ENCODE measurements at places on chromosomes 16 and 17.

- no peak for DNase-seq
Measured at GRCh38 chr16:12201866-12202265, 225.3 kb downstream of the SNX29 start.

GRCh38 chr16:582218-582613, 7.7 kb upstream of the RAB40C start:
- no peak for DNase-seq

GRCh38 chr17:58314706-58315015, 13.9 kb downstream of the TSPOAP1 start:
- DNase-seq: peak; percentile 45

DNA sequence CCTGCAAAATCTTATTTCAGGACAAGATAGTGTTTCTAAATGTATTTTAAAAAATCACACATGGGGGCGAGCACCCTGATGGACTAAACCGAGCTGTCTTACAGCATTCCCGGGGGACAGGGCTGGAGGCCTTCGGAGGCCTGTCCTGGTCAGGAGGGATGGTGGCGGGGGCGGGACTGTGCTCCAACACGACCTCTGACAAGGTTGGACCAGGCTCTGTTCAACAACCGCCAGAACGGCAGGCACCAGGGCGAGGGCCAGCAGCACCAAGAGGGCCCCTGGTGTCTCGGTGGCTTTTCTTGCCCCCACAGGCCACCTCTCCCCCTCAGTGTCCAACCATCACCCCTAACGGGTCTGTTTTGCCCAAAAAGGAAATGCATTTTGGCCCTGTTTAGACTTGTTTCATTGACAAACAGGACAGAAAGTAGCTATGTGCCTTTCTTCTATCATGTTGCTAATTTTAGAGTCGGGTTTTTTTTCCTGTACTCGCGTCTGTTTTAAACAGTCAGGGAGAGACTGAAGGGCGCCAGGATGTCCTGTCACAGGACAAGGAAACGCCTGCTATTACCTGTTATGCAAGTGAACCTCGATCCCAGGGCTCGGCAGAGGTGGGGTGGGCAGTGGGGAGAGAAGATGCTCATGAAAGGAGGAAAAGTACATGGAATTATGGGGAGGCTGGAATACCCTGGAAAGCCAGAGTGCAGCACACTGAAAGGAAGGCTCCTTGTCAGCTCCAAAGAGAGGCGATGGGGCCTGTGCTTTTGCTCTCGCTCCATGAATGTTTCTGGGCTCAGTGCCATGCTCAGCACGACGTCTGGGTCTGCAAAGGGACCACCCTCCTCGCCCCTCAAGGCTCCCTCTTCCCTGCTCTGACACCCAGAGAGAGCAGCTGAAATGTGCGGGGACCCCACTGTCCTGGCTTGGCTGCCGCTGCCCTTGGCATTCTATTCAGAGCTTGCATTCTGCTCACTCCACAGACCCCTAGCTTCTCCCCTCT, 11.9 kb downstream of the TMEM204 start:
- DNase-seq: no peak

DNA sequence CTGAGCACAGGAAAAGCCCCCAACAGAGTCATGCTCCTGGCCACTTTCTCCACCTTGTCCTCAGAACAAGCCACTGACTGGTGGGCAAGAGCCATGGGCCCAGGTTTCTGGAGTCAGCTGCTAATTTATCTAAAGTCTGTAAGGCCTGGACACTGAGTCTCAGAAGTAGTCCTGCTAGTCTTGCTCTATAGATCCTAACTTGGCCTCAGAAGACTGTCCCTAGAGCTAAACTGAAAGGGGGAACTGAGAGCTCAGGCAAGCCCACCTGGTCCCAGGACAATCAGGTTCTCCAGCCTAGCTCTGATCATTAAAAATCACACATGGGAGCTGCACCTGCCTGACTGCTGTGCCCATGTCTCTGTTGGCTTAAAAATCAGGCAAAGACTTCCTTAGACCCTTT, 485.8 kb downstream of the SLC39A11 start:
- no peak for DNase-seq

DNA sequence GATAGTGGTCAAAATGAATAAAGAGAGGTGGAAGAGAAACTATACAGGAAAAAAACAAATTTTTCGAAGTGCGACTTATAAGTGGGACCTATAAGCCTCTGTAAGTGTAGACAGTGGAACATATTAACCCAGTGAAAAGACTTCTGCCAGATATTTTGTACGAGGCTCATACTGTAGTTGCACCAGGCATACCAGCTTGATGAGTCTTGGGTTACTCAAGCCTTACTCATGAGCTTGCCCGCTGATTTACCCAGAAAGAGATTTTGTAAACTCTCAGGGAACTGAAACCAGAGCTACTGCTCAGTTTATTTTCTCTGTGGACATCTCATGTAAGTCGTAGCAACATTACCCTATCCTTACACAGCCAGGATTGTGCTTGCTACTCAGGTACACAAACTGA, 708.0 kb upstream of the SOX9 start:
- DNase-seq: peak; percentile 8

- no peak for DNase-seq
Measured at GRCh38 chr16:86085795-86086194, 186.8 kb downstream of the IRF8 start.

- DNase-seq: no peak
Measured at GRCh38 chr17:40462343-40463121, 19.3 kb downstream of the IGFBP4 start.

- peak; percentile 84 for DNase-seq
Measured at GRCh38 chr17:83189044-83190003, 109.9 kb downstream of the METRNL start.

GRCh38 chr16:9823510-9823909, 358.7 kb downstream of the GRIN2A start:
- no peak for DNase-seq

DNA sequence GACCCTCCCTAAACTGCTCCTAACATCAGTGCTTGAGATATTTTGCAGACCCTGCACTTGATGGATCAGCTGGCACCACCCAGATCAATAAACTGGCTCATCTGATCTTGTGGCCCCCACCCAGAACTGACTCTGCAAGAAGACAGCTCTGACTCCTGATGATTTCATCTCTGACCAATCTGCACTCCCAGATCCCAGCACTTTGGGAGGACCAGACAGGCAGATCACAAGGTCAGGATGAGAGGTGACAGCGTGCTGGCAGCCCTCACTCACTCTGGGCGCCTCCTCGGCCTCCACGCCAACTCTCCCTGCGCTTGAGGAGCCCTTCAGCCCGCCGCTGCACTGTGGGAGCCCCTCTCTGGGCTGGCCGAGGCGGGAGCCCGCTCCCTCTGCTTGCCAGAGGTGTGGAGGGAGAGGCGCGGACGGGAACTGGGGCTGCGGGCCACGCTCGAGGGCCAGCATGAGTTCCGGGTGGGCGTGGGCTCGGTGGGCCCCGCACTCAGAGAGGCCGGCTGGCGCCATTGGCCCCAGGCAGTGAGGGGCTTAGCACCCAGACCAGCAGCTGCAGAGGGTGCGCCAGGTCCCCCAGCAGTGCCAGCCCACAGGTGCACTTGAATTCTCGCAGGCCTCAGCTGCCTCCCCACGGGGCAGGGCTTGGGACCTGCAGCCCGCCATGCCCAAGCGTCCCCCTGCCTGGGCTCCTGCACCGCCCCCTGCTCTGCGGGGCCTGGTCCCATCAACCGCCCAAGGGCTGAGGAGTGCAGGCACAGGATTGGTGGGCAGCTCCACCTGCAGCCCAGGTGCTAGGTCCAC, 2.4 kb upstream of the C16orf54 start:
- DNase-seq: no peak

DNA sequence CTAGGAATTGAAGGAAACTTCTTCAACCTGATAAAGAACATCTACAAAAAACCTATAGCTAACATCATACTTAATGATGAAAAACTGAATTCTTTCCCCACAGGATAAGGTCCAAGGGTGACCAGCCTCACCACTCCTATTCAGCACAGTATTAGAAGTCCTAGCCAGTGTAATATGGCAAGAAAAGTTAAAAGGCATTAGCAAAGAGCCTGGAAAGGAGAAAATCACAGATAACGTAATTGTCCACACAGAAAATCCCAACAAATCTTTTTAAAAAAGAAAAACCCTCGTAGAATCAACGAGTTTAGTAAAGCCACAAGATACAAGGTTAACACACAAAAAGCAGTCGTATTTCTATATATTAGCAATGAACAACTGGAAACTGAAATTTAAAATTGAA, 37.8 kb downstream of the MEAK7 start:
- no peak for DNase-seq

DNA sequence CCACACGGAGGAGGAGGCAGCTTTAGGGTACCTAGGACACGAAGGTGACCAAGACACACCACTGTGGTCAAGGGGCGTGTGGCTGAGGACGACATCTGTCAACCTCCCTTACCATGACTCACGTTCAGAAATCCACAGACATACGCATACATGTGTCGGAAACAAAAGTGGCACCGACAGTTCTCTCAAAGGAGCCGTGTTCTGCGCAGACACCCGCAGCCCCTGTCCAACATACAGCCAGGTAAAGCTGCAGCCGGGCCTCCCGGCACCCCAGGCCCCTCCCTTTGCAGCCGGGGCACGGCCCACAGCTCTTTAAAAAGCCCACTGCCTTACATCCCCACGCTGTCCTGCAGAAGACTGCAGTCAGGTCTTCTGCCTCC, 40.5 kb upstream of the KLHDC4 start:
- no peak for DNase-seq

DNA sequence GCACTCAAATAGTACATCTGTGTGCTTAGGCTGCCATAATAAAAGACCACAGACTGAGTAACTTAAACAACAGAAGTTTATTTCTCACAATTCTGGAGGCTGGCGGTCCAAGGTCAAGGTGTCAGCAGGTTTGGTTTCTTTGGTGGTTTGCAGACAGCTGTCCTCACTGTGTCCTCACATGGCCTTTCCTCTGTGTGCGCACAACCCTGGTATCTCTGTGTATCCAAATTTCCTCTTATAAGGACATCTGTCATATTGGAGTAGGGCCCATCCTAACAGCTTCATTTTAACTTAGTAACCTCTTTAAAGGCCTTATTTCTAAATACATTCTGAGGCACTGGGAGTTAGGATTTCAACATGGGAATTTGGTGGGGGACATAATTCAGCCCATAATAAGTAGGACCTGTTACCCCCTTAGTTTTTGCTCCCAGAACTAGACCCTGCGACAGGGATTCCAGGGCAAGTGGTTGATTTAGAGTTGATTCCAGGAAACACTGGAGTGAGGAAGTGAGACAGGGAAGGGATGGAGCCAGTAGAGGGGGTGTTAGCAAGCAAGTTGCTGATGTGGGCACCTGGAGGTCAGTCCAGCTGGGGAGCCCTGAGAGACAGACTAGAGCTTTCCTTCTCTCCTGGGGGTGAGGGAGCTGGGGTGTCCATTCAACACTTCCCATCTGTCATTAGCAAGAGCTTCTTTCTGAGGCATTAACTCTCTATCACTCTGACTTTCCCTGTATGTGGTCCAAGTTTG, 10.9 kb upstream of the ALKBH5 start:
- no peak for DNase-seq

GRCh38 chr17:63918305-63918704, 334 bp downstream of the GH1 start:
- DNase-seq: no peak

DNA sequence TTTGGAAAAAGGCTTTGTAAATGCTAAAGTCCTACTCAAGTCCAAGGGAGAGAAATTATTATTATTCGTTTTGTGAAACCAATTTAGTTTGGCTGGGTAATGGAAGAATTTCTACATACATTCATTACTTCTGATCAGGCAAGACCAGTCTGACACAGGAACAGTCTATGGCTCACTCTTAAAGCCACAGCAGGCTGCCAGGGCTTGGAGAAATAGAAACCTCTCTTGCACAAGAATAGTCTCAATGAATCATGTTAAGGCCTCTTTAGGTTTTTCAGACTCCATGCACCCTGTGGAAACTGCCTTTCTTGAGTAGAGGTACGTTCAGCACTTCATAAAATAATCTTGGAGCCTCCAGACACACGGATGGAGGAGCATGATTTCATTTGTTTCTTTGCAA, 167.7 kb downstream of the IRX3 start:
- DNase-seq: no peak

- peak; percentile 70 for DNase-seq
Measured at GRCh38 chr16:2983706-2984136, 3.5 kb upstream of the PKMYT1 start.

- DNase-seq: no peak
Measured at GRCh38 chr16:7517496-7517895, 184.9 kb downstream of the RBFOX1 start.

- DNase-seq: no peak
Measured at GRCh38 chr16:68915589-68915988, 72.3 kb downstream of the TANGO6 start.

- no peak for DNase-seq
Measured at GRCh38 chr16:79466111-79466510, 134.4 kb downstream of the MAF start.

- peak; percentile 46 for DNase-seq
Measured at GRCh38 chr17:51045621-51046020, 75.0 kb downstream of the SPAG9 start.

GRCh38 chr16:70553645-70554044, 30.0 kb downstream of the SF3B3 start:
- peak; percentile 24 for DNase-seq

DNA sequence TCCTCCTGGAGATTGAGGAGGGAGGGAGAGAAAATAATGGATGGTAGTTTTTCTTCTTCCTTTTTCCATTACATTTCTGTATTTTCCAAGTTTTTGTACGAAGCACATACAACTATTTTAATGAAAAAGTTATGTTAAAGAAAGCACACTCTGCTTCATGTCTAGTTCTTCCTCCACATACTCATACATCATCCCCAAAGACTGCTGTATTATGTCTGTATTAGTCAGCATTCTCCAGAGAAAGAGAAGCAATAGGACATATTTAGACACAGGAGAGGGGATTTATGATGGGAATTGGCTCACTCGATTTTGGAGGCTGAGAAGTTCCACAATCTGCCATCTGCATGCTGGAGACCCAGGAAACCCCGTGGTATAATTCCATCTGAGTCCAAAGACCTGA, 10.1 kb upstream of the ACSM2A start:
- no peak for DNase-seq

GRCh38 chr17:75899767-75900468, 3.2 kb upstream of the TRIM65 start:
- no peak for DNase-seq

GRCh38 chr16:11142261-11142630, 113.8 kb downstream of the SOCS1 start:
- no peak for DNase-seq

GRCh38 chr17:72943826-72944689, 148.4 kb downstream of the SLC39A11 start:
- DNase-seq: no peak

DNA sequence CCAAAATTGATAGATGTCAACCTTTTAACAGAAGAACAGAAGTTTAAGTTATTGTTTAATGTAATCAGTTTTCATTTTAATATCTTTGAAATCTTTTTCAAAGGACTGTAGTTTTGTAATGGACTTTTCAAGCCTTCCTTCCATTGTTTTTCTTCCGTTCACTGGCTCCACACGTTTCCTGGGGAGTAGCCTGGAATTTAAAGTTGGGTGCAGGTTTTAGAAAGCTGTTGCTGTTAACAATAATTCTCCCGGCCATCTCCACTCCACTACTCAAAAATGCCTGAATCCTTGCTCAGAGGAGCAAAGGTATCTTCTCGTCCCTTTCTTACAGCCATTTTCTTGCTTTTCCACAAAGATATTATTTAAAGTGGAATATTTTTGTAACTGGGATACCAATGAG, 4.7 kb upstream of the COQ7 start:
- DNase-seq: no peak
